Stimulated activated CD8-positive, alpha-beta memory T cell treated with anti-CD3 and anti-CD28 coated beads, Interleukin-4, amount 100 ng/mL, for 4 hours (primary cell): ENCODE measurements at places on chromosomes 6 and 20.

- no peak for DNase-seq
Observed at GRCh38 chr6:38554700-38555413, 84.9 kb downstream of the BTBD9 start.

GRCh38 chr6:5866547-5867051 lies 140.1 kb downstream of the NRN1 start:
- no peak for DNase-seq

DNA sequence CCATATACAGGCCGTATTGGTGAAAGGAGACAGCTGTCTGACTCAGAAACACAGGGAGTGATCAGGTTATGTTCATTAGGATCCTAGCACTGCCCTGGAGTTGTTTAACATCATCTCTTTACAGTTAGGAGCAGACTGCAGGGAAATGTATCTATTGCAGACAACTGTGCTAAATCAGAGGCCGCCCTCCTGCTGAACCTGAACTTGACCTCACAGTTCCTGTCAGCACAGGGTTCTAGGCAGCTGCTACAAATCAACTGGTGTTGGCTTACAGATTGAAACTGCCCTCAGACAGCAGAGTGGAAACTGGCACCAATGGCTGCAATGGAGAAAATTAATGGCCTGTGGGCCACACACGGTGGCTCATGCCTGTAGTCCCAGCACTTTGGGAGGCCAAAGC lies 3.7 kb upstream of the RPP40 start:
- DNase-seq: no peak

- DNase-seq: no peak
Observed at GRCh38 chr6:111858347-111858746, 14.9 kb downstream of the FYN start.

DNA sequence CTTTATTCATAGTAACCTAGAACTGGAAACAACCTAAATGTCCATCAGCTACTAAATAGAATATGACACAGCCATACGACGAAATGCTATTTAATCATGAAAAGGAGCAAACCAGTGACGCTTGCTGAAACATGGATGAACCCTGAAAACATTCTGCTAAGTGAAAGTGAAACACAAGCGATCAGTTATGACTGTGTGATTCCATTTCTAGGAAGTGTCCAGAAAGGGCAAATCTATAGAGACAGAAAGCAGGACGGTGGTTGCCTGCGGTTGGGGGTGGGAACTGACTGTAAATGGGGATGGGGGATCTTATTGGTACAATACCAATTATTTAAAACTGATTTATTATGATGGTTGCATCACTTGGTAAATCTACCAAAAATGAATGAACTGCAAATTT lies 126.8 kb downstream of the IPCEF1 start:
- no peak for DNase-seq

GRCh38 chr20:22890594-22891300 lies 144.4 kb upstream of the SSTR4 start:
- no peak for DNase-seq

DNA sequence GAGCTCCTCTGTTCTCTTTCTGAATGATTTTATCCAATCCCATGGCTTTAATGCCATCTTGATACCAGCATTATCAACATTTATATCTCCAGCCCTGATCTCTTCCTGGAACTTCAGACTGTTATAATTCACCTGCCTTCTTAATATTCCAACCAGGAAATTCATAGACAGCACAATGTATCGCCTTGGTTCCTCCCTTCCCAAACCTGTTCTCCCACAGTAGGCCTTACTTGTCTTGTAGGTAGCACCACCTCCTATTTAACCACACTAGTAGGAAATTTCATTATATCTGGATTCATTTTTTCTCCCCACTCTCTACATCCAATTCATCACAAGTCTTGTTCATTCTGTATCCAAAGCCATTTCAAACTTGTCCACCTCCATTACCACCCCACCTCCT lies 106.3 kb upstream of the SHLD1 start:
- DNase-seq: no peak

- no peak for DNase-seq
Observed at GRCh38 chr20:62785393-62785792, 10.9 kb upstream of the MRGBP start.

DNA sequence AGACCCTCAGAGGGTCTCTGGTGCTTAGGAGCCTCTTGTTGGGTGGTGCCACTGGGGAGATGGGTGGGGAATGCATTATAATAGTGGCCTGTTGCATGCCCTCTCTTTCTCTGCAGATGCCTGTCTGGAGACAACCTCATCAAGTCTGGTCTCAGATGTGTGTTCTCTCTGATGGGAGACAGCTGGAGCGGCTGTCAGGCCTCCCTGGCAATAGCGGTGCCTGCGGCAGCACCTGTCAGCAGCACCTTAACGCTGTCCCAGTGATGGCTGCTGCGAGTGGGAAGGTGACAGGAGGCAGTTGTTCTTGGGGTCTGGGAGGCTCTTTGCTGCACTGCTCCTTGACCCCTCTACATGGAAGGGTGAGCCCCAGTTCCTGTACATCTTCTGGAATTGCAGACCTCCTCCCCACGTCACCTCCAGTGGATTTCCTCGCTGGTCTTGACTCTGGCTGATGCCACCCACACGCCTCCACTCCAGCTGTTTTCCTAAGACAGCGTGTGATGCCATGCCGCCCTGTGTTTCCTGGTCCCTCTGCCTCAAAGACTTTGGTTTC lies 63.3 kb upstream of the BLCAP start:
- DNase-seq: no peak

DNA sequence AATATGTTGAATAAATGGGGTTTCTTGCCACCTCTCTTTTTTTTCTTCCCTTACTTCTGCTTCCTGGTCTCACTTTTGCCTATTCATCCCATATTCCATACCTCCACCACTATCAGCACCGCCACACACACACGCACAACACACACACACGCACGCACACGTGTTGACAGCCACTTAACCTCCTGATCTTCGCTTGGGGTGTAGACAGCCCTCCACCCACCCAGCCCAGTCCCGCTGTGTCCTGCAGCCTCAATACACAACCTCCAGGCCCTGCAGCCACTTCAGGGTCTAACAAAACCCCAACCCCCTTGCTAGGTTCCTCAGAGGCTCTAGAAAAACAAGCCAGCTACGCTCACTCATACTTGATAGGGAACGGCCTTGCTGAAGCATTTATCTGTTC lies 72.3 kb downstream of the LINC00237 start:
- no peak for DNase-seq

DNA sequence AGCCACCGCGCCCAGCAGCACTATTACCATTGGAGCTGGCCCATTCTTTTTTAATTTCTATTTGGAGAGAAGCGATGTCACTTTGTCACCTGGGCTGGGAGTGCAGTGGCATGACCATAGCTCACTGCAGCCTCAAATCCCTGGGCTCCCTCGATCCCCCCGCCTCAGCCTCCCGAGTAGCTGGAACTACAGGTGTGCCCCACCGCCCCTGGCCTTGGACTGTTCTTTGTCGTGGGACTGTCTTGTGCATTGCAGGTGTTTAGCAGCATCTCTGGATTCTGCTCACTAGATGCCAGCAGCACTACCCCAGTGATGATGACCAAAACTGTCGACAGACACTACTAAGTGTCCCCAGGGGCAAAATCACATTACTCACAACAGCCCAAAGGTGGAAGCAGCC lies 80.3 kb downstream of the PRND start:
- DNase-seq: no peak
